ENCODE measurements at places on chromosomes 16 and 17. TPM values are rescaled to one million over a fixed set of nuclear protein-coding genes. Genes with fewer than 3 reads are reported as not detected.

Gene STX1B
- total RNA-seq, result 31.6 TPM

Gene CDH3
- 10.6 TPM for total RNA-seq

Gene OTOP3
- not detected for total RNA-seq

Gene INCA1
- not detected for total RNA-seq

Gene KDM6B
- 33.5 TPM for total RNA-seq

Gene TPSG1
- total RNA-seq, result not detected

Gene CDH16
- not detected for total RNA-seq

Gene DNAI2
- not detected for total RNA-seq

Gene RPGRIP1L
- 38.5 TPM for total RNA-seq

Gene CCDC40
- total RNA-seq, result 12.2 TPM

Gene CLEC18C
- total RNA-seq, result 0.94 TPM

Gene MCRIP2
- 8.1 TPM for total RNA-seq

Gene MYO1C
- total RNA-seq, result 17.8 TPM

Gene DPEP2NB
- not detected for total RNA-seq

Gene SCGB1C2
- total RNA-seq, result not detected

Gene OR2C1
- 0.94 TPM for total RNA-seq

Gene KIF2B
- total RNA-seq, result not detected

Gene CA5A
- not detected for total RNA-seq

Gene TVP23C
- 169 TPM for total RNA-seq

Data from parietal lobe (tissue), 2 donors.